Stimulated activated CD4-positive, alpha-beta T cell treated with anti-CD3 and anti-CD28 coated beads, Interleukin-15, amount 100 ng/mL, for 48 hours (primary cell): ENCODE measurements at places on chromosomes 7 and 10.

GRCh38 chr7:25863729-25864110 is 288.3 kb upstream of the NFE2L3 start:
- no peak for DNase-seq

DNA sequence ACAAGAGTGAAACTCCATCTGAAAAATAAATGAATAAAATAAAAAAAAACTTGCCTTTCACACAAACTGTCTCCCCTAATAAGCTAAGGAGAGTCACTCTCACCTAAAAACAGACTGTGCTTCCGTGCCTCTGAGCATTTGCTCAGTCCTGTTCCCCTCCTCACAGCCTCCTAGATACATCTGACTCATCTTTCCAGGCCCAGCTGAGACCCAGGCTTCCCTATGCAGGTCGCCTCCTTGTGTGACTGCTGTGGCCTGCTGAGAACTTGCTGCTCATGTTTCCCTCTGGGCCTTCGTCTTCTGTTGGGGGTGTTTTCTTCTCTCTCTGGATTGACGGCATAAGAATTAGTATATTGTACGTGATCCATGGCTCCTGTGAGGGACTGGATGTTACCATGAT is 777.7 kb downstream of the LRMDA start:
- no peak for DNase-seq

DNA sequence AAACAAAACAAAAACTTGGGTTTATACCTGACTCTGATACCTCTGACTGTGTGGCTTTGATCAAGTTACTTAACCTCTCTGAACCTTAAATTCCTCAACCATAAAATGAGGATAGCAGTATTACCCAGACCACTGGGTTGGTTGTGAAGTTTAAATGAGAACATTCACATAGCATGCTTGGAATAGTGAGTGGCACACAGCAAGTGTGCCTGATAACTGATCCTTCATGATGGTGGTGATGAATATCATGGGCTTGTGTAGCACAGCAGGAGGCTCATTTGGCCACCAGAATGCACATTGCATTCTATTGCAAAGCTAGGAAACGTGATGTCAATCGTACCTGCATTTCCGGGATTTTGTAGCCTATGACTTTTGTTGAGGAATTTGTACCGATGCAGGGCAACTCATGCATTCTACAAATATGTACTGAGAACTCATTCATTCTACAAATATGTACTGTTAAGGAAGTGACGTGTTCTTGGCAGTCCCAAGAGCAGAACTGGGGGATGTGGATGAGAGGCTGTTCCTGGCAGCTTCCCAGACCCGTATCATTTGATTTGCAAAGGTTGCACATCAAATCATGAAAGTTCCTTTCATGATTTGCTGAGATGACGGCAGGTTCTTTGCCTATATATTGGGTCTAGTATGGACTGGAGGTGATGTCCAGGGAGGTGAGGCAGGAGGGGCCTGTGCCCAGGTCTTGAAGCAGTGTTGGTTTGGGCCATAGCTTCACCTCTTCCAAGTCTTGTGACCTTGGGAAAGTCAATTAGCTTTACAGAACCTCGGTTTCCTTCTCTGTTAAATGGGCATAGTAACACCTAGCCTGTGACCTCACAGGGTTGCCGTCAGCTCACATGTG is 94.6 kb upstream of the SMNDC1 start:
- no peak for DNase-seq

GRCh38 chr10:113711142-113711541 is 31.4 kb downstream of the CASP7 start:
- no peak for DNase-seq

- peak; percentile 54 for DNase-seq
Observed at GRCh38 chr7:74083117-74083876, at the start of gene LIMK1. Gene LIMK1, plus strand, starts transcription at chr7:74083804. Its CDS starts 187 bp downstream, at chr7:74083991.

- no peak for DNase-seq
Observed at GRCh38 chr7:41878309-41879295, 175.7 kb upstream of the INHBA start.

DNA sequence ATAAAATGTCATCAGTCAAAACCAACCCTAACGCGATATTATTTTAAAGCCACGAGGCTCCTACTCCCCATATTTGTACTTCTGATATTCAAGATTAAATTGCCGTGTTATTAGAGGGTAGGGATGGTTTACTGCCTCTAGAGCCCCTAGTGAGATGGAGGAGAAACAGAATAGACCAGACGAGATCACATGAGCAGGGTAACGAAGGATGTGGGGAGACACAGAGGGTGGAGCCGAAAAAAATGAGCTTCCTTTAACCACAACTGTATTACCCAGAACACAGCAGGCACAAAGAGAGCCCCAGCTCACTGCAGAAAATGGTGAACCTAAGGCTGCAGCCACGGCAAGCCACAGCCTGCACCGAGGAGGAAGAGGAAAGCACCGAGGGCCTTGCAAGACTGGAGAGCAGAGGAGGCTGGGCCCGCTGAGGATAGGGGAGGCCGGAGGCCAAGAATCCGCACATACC is 14.3 kb downstream of the ZC3HAV1 start:
- peak; percentile 50 for DNase-seq

- DNase-seq = no peak
Observed at GRCh38 chr7:100914208-100914878, 18.7 kb upstream of the ACHE start.

DNA sequence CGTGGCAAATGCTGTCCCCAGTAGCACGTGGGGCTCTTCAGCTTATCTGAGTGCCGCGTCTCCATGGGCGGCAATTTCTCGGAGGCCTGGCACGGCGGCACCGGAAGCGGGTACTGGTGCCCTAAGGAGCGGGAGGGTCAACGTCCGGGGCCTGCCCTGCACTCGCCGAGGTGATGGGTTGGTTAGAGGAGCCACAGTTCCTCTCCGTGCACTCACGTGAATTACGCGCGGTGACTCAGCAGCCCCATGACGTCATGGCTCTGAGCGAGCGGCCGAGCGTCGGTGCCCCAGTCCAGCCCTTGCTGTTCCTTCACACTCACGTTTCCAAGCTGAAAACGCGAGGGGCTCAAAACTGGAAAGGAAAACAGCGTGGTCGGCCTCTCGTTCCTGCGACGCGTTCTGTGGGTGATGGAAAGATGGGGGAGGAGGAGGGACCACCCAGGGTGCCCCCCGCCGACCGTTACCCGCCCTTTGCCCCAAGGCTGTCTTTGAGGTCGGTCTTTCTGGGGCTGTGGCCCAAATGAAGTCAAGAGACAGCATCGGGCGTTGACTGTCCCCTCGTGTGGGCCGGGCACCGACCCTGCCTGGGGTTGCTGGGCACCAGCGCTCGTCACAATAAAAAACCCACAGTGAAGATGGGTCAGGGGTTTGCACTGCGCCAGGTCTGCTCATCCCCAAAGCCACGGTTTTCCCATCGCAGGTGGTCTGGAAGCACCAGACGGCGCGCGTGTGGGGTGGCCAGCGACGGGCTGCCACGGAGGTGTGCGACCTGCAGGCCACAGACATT is 70.4 kb upstream of the CFAP46 start:
- no peak for DNase-seq

DNA sequence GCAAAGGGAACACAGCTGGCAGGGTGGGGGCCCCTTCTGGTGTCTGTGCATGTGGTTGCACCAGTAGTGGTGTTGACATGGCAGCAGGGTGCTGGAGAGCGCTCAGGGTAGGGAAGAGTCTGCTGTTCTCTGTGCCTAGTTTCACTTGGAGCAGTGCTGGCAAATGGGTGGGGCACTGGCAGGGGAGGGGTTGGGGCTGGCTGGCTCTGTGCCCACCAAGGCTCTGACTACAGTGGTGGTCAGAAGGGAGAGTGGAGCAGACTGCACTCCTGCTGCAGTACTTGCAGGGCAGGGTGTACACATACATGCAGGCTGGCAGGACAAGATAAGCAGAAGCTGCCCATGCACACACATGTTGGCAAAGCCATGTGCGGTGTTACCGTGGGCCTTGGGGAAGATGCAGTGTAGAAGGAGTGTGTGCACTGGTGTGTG is 18.2 kb downstream of the FAM25A start:
- no peak for DNase-seq

GRCh38 chr7:40382145-40382544 is 247.3 kb downstream of the SUGCT start:
- no peak for DNase-seq

- no peak for DNase-seq
Observed at GRCh38 chr10:58791137-58791536, 278.5 kb downstream of the BICC1 start.

GRCh38 chr7:142303650-142304049 is 45.8 kb upstream of the PRSS58 start:
- DNase-seq = no peak

DNA sequence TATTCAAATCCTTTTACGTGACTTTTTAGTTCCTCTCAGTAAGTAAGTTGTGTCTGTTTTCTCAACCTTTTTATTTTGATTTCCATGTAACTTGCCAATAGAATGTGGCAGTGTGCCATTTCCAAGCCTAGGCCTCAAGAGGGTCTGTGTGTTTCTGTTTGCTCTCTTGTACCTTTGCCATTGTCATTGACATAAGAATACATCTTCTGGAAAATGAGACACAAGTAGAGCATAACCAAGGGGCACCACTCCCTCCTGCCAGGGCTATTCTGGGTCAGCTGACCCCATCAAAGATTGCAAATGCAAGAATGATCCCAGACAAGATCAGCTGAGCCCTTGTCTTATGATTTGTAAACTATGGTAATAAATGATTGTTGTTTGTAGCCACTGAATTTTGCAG is 524.0 kb downstream of the IPMK start:
- DNase-seq = no peak

- no peak for DNase-seq
Observed at GRCh38 chr7:40310258-40310657, 175.5 kb downstream of the SUGCT start.

- DNase-seq = no peak
Observed at GRCh38 chr7:111639934-111640333, 77.6 kb upstream of the IMMP2L start.

- no peak for DNase-seq
Observed at GRCh38 chr7:70701991-70702390, 430.0 kb upstream of the GALNT17 start.

DNA sequence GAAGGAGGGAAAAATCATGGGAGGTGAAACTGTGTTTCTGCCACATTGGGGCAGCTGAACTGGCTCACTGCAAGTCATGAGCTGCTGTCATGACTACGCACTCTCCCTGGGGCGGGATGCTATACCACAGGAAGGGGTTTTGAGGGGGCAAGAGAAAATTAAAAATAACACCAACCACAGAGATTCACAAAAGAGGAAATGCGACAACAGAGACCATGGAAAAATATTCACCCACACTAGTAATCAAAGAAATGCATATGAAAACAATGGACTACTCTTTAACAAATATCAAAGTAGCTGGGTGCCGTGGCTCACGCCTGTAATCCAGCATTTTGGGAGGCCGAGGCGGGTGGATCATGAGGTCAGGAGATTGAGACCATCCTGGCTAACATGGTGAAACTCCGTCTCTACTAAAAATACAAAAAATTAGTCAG is 65.2 kb upstream of the TM9SF3 start:
- DNase-seq = no peak

GRCh38 chr7:97064972-97065587 is 40.4 kb upstream of the DLX5 start:
- DNase-seq = no peak

DNA sequence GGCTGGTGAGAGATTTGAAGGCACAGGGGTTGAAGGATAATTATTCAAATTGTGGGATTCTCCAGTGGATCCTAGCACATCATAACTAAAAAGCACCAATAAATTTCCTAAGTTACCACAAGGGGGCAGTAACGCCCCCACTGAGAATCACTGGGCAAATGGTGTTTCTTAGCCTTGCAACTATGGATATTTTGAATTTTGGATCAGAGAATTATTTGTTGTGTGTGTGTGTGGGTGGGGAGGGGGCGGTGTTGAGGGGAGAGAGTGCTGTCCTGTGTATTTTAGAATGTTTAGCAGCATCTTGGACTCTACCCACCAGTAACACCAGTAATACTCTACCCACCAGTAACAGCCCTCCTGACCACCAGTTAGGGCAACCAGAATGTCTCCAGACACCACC is 63.3 kb upstream of the PRKG1 start:
- no peak for DNase-seq

DNA sequence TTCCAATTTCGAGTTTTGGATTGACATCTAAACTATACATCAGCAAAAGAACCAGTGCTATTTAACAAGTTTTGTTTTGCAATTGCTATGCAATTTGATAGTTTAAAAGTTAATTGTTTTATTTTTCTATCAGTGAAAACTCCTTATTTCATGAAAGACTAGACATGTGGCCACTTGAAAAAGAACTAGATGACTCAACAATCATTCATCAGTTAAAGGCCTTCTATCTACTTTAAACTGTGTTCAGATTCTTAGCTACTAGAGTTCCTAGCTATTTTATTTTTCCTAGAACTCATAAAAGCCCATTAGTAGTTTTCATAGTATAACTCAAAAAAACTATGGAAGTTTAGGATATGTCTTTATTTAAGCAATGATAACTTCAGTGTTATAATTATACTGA is 104.6 kb upstream of the LSM8 start:
- no peak for DNase-seq

DNA sequence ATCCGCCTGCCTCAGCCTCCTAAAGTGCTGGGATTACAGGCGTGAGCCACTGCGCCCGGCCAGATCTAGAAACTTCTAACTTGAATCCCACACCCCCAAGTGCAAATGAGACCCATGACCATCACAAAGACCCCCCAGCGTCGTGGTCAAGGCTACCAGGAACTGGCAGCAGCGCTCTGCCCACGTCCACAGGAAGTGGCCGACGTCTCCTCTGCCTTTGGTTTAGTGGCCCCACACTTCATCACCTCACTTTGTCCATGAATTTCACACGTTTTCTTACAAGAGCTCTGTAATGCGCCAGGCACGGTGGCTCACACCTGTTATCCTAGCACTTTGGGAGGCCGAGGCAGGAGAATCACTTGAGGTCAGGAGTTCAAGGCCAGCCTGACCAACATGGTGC is 53.5 kb upstream of the TNRC18 start:
- no peak for DNase-seq

DNA sequence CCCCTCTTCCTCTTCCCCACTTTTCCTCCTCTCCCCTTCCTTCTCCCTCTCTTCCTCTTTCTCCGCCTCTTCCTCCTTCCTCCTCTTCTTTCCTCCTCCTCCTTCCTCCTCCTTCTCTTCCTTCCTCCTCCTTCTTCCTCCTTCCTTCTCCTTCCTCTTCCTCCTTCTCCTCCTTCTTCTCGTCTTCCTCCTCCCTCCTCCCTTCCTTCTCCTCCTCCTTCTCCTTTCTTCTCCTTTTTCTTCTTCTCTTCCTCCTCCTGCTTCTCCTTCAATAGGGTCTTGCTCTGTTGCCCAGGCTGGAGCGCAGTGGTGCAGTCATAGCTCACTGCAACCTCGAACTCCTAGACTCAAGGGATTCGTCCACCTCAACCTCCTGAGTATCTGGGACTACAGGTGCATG is 56.9 kb downstream of the PALD1 start:
- DNase-seq = no peak
